ENCODE measurements at places on chromosomes 2 and 18. TPM values are rescaled to one million over a fixed set of nuclear protein-coding genes. Genes with fewer than 3 reads are reported as not detected.

DNA sequence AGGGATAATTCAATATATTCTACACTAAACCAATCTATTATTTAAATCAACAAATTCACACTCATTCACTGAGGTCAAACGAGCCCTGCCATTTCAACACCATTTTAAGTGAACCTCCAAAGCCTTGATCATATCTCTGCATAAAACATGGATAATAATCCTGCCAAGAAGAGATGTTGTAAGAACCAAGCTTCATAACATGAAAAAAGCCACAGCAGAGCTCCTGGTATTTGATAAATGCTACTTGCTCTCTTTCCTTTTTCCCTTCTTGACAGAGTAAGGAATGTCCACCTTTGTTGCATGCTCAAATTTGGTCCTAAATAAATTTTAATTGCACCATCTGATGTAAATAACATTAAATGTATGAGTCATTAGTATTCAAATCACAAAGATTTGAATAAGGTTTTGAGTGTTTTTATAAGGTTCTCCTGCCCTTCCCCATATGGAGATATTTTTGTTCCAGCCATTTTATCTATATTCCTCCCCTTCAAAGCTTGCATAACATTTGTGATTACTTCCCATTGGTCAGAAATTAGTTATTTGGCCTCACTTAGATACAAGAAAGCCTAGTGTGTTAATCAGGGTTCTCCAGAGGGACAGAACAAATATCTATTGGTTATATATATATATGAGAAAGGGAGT lies 318.8 kb downstream of the RND3 start:
- no peak for DNase-seq

- no peak for DNase-seq
These were observed 14.0 kb downstream of the PSD4 start for GRCh38 chr2:113187771-113188170.

- DNase-seq, result no peak
These were observed 262.2 kb upstream of the MGAT5 start for GRCh38 chr2:133991606-133992168.

GRCh38 chr2:241148239-241148638 lies 1.0 kb downstream of the PASK start:
- no peak for DNase-seq

DNA sequence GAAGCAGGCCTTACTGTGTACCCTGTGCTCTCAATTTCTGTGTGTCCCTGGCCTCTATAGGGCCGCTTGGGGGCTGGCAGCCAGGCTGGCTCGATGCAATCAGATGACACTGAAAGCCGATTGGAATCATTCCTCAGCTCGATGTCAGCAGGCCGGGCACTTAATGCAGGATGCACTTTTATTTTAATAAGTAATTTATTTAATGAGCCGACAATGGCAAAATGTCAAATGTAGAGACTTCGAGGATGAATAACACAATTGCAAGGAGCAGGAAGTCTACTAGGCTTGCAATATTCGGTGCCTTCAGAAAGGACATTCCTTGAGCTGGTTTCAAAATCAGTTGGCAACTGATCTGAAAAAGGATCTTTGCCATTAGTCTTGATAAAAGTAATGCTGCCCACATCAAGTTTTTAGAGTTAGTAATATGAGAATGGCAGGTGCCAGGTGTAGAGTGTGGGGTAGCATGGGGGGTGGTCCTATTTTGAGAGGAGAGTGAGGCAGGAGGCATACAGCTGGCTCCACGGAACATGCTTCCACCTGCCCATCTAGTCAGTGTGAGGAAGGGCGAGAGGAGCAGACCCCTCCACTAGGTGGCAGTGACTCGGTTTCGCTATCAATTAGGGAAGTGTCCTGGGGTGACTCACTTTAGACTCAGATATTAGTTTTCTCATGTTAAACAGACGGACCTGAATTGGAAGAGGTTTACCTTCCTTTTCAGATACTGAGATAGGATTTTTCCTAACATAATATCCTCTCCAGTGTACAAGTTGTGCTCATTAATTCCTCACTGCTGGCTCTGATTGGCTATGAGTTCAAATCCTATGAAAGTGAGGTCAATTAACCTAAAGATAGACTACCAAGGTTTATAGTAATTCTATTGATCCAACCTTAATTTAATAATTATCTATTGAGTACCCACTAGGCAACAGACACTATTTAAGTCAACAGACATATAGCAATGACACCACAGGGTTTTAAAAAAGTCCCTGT lies 80.9 kb downstream of the NABP1 start:
- peak; percentile 58 for DNase-seq

GRCh38 chr2:84906900-84907714 lies 1.7 kb downstream of the TMSB10 start:
- no peak for DNase-seq

DNA sequence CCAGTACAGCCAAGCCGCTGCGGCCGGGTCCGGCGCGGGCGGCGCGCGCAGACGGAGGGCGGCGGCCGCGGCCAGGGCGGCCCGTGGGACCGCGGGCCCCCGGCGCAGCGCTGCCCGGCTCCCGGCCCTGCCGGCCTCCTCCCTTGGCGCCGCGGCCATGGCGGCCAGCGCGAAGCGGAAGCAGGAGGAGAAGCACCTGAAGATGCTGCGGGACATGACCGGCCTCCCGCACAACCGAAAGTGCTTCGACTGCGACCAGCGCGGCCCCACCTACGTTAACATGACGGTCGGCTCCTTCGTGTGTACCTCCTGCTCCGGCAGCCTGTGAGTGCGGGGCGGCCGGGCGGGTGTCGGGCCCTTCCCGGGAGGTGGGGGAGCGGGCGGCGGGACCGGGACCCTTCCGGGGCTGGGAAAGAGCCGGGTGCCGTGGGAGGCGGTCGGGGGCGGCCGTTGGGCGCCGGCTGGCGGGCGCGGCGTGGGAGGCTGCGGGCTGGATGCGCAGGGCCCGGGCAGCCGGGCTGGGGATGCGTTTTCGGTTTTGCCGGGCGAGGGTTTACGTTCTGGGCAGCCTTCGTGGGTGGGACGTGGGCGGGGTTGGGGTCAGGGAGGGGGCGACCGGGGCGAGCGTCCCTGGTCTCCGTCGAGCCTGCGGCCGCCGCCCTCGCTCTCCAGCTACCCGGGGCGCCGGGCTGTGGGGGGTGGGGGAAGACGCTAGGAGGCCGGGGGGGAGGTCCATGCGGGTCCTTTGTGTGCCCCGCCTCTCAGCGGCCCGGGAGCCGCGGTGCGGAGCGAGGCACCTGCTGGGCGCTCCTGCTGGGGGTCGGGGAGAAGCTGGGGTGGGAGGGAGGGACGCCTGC lies 537 bp downstream of the AGFG1 start:
- peak; percentile 83 for DNase-seq

Gene UGT1A6
- 26.3 TPM for total RNA-seq

Gene UGT1A4
- total RNA-seq, result 7.2 TPM

Gene FNDC4
- total RNA-seq, result 23.3 TPM

Gene ASB18
- not detected for total RNA-seq

Gene ZSWIM2
- total RNA-seq, result not detected

All from stomach (tissue), 19 donors.